Stimulated activated CD8-positive, alpha-beta memory T cell treated with anti-CD3 and anti-CD28 coated beads, Interleukin-4, amount 100 ng/mL, for 48 hours (primary cell): ENCODE measurements at places on chromosomes 5 and 9.

GRCh38 chr9:87040410-87041009 is 93.2 kb upstream of the GAS1 start:
- DNase-seq, result no peak

DNA sequence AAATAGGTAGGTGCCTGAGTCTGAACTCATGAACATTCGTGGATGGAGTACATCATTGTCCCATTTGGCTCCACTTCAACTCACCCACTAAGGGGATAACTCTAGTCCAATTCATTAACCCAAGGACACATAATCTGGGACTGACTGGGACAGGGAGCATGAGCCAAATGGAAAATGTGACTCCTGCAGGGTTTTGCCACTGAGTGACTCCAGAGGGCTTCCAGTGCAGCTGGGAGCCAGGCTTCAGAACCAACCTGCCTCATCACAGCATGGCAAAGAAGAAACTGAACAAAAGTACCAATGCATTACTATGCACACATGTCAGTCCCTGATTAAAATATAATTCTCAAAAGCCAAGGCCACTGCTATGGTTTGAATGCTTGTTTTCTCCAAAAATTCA is 159.7 kb upstream of the SNX2 start:
- no peak for DNase-seq

DNA sequence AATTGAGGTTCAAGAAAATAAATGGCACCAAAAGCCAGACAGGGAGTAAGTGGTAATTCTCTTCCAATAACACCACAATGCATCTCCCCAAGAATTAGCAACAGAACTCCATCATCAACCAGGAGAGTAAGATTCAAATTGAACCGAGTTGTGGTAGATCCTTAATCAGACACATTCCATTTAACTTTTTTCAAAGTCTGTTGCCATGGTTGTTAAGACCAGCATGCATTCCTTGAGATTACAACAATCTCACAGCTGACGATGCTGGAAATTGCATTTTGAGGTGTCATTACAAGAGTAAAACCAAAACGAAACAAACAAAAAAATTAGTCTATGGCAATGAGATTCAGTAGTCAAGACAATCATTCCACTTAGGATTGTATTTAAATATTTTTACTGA is 78.9 kb upstream of the ZNF462 start:
- no peak for DNase-seq

- no peak for DNase-seq
These were observed 548.8 kb upstream of the CDH18 start for GRCh38 chr5:20536813-20537212.

GRCh38 chr5:76610196-76610595 is 13.0 kb downstream of the F2RL2 start:
- DNase-seq, result no peak

DNA sequence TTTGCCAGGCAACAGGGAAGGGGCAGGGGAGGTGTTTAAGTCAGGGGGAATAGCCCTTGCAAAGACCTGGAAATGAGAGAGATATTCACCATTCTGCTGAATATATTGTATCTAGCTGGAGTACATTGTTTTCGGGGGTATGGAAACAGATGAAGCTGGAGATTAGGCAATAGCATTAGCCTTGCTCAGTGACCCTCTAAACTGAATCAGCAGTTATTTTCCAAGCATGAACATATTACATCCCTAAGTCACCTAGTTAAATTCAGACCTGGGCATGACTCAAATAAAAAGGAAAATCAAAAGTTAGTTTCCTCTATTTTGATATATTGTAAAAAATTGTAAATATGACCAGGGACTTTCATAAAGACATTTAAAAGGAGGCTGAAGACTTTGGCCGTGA is 544.6 kb upstream of the TRPC7 start:
- no peak for DNase-seq

DNA sequence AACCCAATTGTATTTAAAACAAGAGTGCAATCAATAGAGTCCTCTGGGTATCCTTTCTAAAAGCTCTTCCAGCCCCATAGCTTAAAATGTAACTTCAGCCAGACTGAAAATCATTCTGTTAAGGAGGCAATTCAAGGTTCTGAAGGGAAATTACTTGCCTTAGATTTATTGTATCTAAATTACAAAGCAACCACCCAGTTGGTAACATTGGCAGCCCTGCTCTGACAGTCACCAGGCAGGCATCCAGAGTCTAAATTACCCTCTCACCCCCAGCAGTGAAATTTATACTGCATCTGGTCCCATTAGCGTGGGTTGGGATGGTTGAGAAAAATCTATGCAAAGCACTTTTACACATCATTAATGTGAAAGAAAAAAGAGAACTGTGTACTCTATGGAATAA is 514.7 kb downstream of the MTRR start:
- no peak for DNase-seq

DNA sequence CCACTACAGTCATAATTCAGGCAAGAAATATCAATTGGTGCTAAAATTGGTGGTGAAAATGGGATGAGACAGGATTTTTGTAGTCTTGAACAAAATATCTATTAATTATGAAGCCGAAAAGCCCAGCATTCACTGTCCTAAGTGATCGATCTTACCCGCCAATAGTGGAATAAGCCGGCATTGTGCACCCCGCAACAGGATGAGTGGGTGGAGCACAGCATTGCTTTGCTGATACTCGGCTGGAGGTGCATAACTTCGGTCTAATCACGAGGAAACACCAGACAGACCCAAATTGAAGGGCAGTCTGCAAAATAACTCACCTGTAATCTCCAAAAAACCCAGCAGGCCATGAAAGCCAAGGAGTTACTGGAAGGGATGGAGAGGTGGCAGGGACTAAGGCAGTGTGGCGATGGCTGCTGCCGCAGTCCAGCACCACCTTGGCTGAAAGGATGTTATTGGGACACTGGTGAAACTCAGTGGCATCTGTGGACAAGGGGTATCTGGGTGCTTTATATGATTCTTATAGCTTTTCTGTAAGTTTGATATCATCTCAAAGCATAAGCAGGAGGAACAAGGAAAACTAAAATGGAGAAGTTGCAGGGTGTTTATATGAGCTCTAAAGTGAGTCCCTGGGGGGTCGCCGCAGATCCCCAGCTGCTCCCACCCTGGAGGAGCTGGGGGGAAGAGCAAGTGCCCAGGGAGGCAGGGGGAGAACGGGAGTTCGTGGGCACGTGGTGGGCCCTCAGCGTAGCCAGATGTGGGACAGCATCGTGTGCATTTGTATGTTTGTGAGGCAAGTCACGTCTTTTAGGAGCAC is 45.2 kb downstream of the AHRR start:
- peak; percentile 19 for DNase-seq

- no peak for DNase-seq
These were observed 913.9 kb downstream of the TLE4 start for GRCh38 chr9:80485420-80486250.

GRCh38 chr5:10634050-10634449 is 70.2 kb downstream of the ANKRD33B start:
- DNase-seq, result no peak

- DNase-seq, result no peak
These were observed 298.4 kb upstream of the GRAMD2B start for GRCh38 chr5:126124706-126125345.

DNA sequence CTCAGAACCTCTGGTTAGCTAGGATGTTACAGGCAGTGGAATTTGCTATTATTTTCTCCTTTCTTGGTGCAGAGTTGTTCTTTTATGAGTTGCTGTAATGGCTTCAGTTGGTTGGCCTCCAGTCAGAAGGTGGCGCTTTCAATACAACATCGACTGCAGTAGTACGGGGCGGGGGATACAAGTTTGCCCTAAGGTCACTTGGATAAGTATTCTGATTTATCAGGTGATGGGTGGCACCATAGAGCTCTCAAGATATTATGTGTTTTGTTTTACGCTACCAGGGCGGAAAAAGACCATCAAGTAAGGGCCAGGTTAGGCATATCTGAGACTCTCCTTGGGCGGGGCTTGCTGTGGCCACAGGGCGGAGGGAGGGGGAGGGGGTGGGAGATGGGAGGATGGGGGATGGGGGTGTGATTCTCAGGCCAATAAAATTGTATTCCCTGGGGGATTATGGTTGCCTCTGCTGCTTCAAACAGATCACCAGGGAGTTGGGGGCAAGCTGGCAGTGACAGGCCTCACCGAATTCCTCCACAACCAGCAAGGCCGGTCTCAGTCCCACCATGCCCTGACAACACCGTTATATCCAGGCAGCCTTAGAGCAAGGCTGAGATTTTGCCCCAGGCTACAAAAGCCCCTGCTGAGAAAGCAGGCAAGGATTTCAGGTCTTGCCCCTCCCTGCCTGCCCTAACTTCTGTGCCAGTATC is 15.9 kb upstream of the RNF38 start:
- no peak for DNase-seq

DNA sequence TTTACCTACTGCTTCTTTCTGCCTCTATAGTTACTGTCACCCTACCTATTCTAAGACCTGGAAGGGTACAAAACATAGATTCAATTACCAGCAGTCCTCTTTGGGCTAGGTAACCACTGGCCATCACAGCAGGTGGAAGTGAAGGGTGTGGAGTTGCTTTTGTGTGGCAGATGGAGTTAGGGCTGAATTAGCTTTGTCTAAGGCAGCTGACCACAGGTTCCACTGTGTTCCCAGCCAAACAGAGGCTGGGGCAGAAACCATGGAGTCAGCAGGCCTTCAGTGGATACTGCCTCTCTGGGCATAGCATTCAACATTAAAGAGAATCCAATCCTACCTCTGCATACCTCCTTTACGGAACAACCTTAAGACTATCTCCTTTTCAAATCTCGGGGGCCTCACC is 254.2 kb downstream of the RFX3 start:
- DNase-seq, result no peak

- DNase-seq, result no peak
These were observed 29.3 kb upstream of the HTR4 start for GRCh38 chr5:148683651-148684050.

DNA sequence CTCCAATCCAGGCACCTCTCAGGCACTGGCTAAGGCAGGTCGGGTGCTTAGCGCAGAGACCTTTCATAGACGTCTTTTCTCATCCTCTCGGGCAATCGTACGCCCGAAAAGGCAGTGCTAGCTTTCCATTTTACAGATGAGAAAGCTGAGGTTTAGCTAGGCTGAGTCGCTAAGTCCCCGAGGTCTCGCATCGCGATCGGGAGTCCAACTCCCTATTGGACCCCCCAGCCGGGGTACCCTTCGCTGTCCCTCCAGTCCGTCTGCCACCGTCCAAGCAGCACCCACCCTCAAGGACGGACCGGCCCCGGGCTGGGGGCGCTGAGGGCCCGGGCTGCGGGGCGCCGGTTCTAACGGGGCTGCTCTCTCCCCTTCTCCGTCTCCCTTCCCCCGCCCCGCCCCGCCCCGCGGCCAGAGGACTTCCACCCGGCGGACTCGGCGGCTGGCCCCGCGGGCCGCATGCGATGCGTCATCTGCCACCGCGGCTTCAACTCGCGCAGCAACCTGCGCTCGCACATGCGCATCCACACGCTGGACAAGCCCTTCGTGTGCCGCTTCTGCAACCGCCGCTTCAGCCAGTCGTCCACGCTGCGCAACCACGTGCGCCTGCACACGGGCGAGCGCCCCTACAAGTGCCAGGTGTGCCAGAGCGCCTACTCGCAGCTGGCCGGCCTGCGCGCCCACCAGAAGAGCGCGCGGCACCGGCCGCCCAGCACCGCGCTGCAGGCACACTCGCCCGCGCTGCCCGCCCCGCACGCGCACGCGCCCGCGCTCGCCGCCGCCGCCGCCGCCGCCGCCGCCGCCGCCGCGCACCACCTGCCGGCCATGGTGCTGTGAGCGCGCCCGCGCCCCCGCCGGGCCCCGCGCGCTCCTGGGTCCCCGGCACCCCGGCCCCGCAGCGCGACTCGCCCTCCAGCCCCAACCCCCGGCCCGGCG is 12.5 kb upstream of the EXOSC2 start:
- peak; percentile 79 for DNase-seq

DNA sequence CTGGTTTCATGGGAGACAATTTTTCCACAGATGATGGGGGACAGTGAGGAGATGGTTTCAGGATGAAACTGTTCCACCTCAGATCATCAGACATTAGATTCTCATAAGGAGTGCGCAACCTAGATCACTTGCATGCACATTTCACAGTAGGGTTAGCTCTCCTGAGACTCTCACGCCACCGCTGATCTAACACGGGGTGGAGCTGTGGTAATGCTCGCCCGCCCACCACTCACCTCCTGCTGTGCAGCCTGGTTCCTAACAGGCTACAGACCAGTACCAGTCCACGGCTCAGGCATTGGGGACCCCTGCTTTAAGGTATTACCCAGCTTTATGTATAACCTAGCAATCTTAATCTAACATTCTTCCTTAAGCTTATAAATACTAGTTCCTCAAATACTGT is 35.6 kb downstream of the TTC39B start:
- peak; percentile 41 for DNase-seq

- DNase-seq, result no peak
These were observed 367.6 kb downstream of the GLIS3 start for GRCh38 chr9:3931996-3932906.

GRCh38 chr5:15601274-15601673 is 101.3 kb downstream of the FBXL7 start:
- no peak for DNase-seq

DNA sequence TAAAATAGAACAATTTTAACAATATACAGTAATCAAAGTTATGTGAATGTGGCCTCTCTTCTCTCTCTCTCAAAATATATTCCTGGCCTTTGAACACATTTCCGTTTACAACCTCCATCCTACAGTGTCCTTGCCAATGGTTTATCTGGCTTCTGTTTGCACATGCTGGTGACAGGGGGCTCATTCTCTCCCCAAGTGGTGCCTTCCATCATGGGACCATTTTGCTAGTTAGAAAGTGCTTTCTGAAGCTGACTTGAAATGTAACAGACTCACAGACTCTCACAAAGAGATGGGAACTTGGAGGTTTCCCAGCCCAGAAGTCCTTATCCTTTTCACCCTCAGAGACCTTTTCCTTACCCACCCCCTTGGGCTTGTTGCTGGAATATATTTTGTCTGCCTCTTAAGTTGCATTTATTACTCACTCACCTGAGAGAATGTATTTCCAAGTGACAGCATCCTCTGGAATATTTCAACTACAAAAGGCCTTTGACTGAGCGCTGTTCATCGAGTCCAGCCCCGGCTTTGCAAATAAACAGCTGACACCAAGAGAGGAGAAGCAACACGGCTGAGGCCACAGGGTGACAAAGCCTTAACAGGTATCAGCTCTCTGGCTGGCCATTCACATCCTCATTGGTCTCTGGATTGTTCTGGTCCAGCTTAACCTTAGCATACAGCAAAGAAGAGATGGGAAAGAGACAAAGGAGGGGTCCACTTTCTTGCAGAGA is 17.5 kb upstream of the ALDH1B1 start:
- no peak for DNase-seq

GRCh38 chr9:32899181-32899580 is 102.2 kb downstream of the APTX start:
- no peak for DNase-seq

DNA sequence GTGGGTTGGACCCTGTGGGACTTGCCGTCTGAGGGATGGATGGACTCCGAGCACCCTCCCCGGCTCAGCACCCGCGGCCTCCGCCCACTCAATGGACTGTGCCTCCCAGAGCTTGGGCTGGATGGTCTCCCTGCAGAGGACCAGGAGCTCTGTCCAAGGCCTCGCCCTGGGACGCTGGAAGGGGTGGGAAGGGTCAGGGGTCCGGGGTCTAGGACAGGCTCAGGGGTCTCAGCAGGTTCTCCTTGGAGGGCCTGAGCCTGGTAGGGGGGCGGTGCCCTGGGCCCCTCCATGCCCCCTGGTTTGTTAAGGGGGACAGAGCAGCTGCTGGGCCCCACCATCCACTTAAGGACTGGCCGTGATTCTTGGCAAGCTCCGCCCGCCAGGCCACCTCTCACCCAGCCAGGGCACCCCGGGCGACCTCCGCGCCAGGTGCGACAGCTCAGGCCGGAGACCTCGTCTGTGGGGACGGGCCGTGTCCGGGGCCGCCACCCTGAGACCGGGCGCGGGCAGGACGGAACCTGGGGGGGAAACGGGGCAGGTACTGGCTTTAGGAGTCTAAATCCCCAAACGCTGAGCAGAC is 29.2 kb downstream of the EXOC3 start:
- peak; percentile 52 for DNase-seq
